ENCODE measurements at places on chromosomes 7 and 10. TPM values are rescaled to one million over a fixed set of nuclear protein-coding genes. Genes with fewer than 3 reads are reported as not detected.
A peak's percentile ranks its signal among the peaks of the same experiment; 100 is the strongest.

DNA sequence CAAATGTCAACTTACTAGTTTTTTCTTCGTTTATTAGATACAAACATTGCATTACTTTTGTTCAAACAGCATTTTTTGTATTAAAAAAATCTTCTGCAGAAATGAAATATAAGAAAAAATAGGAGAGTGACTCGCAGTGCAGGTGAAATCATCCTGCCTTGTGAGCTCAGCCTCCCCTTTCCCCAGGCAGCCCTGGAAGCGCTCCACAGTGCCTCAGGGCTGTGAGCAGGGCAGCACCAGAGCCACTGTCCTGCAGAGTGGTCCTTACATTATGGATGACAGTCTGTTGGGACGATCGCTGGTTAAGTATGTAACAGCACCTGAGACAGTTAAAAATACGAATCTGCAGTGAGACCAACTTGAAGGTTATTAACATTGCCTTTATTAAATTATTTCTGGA lies 695.4 kb upstream of the POM121L12 start:
- H3K4me3 ChIP-seq, result no peak overlapping the region
- no peaks in the 10 kb centered on the region for H3K36me3 ChIP-seq
- H3K4me1 ChIP-seq, result no peaks in the 10 kb centered on the region
- no peak overlapping the region for H3K27ac ChIP-seq
- no peaks in the 10 kb centered on the region for H3K27me3 ChIP-seq

CDK14 gene
- 13.9 TPM for total RNA-seq

MBL2 gene
- not detected for total RNA-seq

GRCh38 chr10:44419790-44420549 lies 35.1 kb upstream of the CXCL12 start:
- no peak overlapping the region for H3K27ac ChIP-seq
- no peaks in the 10 kb centered on the region for H3K27me3 ChIP-seq
- no peaks in the 10 kb centered on the region for H3K4me1 ChIP-seq
- DNase-seq, result peak; percentile 84
- no peak overlapping the region for H3K4me3 ChIP-seq

DNA sequence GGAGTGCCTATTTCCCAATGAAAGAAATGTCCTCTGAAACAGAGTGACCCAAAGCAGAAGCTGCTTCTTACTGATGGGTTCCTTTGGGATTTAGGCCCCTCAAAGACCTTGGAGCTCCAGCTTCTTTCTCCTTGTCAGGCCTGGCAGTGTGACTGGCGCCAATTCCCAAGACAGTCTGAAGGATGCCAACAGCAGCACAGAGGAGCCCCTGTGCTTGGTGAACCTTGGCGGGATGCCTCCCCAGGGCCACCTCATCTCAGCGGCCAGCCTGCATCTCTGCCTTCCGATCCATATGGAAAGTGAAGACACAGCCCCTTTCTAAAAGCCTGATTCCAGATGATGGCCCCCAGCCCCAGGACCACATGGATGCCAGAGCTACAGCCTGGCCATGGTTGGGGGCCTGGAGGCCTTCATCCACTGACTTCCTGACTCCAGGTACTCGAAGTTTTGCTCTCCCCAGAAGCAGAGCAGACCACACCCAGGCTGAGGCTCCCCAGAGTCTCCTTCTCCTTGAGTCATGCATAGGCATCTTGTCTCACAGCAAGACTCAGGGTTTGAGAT lies 45.4 kb downstream of the FBXW4 start:
- no peak for DNase-seq
- H3K36me3 ChIP-seq, result peaks cover 71% of the 10 kb centered on the region
- no peaks in the 10 kb centered on the region for H3K4me1 ChIP-seq
- no peaks in the 10 kb centered on the region for H3K27me3 ChIP-seq
- H3K27ac ChIP-seq, result no peak overlapping the region

SLC16A9 gene
- 0.33 TPM for total RNA-seq

CRYGN gene
- total RNA-seq, result 0.33 TPM

GRCh38 chr10:25813511-25813910 lies 120.5 kb upstream of the MYO3A start:
- DNase-seq, result no peak
- H3K4me3 ChIP-seq, result no peak overlapping the region
- no peaks in the 10 kb centered on the region for H3K36me3 ChIP-seq

CLCN1 gene
- not detected for total RNA-seq

HMX2 gene
- total RNA-seq, result not detected

DNA sequence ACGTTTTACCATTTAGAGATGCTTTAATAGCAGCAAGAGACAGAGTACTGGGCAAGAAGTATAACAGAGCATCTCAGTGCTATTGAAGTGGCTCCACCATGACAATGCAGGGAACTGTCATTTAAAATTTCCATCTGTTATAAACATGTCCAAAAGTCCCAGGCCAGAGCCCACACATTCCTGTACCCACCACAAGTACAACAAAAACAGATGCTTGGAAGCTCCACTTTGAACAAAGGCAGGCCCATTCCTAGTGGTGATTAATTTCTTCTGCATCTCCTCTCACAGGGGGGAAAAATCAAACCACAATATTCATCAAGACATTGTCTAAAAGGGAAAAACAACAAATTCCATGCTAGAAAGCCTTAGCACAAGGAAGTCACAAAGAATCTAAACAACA lies 627.9 kb downstream of the PARD3 start:
- H3K4me1 ChIP-seq, result peaks cover 38% of the 10 kb centered on the region
- H3K27ac ChIP-seq, result no peak overlapping the region
- no peaks in the 10 kb centered on the region for H3K27me3 ChIP-seq
- H3K4me3 ChIP-seq, result no peak overlapping the region

DNA sequence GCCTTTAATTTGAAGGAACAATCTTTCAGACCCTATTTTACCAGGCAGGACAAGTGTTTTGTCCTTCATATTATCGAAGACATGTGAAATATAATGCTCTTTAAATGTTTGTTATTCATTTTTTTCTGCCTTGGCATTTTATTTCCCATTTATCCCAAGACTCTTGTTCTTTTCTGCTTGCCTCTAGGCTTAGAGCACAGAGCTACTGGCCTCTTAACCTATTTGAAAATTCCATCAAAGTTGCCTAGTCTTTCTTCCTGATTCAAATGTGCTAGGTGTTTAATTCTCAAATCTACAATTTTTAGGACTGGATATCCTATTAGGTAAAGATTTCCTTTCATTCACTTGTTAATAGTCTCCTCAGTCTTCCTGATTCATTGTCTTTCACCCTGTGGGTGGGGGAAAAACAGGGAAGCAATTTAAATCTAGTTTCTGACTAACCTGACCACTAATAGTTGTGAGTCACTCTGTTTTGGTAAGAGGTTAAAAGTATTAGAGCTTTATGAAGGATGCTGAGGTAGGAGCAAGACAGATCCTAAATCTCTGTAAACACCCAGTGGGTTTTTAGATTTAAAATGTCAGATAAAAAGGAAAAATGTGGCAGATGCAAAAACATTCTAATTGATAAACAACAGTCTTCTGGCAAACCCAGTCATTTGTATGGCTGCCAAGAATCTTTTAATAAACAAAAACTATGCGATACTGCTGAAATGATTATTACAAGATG lies 1.5 kb downstream of the LIPK start:
- H3K27me3 ChIP-seq, result no peaks in the 10 kb centered on the region
- H3K4me1 ChIP-seq, result no peaks in the 10 kb centered on the region

GRCh38 chr7:39633563-39634477 lies 10.4 kb downstream of the RALA start:
- DNase-seq, result no peak
- H3K4me1 ChIP-seq, result peaks cover 18% of the 10 kb centered on the region
- no peak overlapping the region for H3K4me3 ChIP-seq
- no peak overlapping the region for H3K27ac ChIP-seq

HOXA2 gene
- 3.3 TPM for total RNA-seq

DNA sequence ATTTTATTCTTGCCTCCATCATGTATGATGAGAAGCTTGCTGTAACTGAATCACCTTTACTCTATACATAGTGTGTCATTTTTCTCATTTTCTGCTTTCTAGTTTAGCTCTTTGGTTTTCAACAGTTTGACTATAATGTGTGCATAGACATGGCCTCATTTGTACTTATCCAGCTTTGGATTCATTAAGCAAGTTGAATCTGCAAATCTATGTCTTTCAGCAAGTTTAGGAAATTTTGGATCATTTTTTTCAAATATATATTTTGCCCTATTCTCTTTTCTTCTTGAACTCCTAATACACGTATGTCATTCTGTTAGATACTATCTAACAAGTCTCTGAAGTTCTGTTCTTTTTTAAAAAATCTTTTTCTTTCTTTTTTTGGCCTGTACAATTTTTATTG lies 57.8 kb downstream of the PRLHR start:
- DNase-seq, result no peak
- no peaks in the 10 kb centered on the region for H3K27me3 ChIP-seq

GRCh38 chr10:48639632-48640031 lies 34.8 kb upstream of the ARHGAP22 start:
- H3K4me1 ChIP-seq, result no peaks in the 10 kb centered on the region
- no peaks in the 10 kb centered on the region for H3K27me3 ChIP-seq
- no peak overlapping the region for H3K27ac ChIP-seq
- no peaks in the 10 kb centered on the region for H3K36me3 ChIP-seq
- DNase-seq, result no peak

SLIT1 gene
- total RNA-seq, result 0.13 TPM

GRCh38 chr7:151767557-151767956 lies 109.4 kb downstream of the PRKAG2 start:
- no peaks in the 10 kb centered on the region for H3K36me3 ChIP-seq
- no peak for DNase-seq
- H3K4me3 ChIP-seq, result no peak overlapping the region
- H3K4me1 ChIP-seq, result peaks cover 8% of the 10 kb centered on the region
- no peaks in the 10 kb centered on the region for H3K27me3 ChIP-seq

GRCh38 chr10:124117511-124117785 lies 24.1 kb upstream of the CHST15 start:
- no peak overlapping the region for H3K27ac ChIP-seq
- no peak for DNase-seq
- H3K4me1 ChIP-seq, result peaks cover 16% of the 10 kb centered on the region
- H3K36me3 ChIP-seq, result no peaks in the 10 kb centered on the region

- no peaks in the 10 kb centered on the region for H3K4me1 ChIP-seq
- DNase-seq, result no peak
- H3K27me3 ChIP-seq, result no peaks in the 10 kb centered on the region
- no peaks in the 10 kb centered on the region for H3K36me3 ChIP-seq
- H3K4me3 ChIP-seq, result no peak overlapping the region
Observed at GRCh38 chr7:481219-481930, 38.3 kb downstream of the PDGFA start.

- no peak overlapping the region for H3K27ac ChIP-seq
- peaks cover 11% of the 10 kb centered on the region for H3K27me3 ChIP-seq
- DNase-seq, result no peak
- no peak overlapping the region for H3K4me3 ChIP-seq
- no peaks in the 10 kb centered on the region for H3K4me1 ChIP-seq
Observed at GRCh38 chr7:92432299-92432946, 14.9 kb upstream of the GATAD1 start.

DNA sequence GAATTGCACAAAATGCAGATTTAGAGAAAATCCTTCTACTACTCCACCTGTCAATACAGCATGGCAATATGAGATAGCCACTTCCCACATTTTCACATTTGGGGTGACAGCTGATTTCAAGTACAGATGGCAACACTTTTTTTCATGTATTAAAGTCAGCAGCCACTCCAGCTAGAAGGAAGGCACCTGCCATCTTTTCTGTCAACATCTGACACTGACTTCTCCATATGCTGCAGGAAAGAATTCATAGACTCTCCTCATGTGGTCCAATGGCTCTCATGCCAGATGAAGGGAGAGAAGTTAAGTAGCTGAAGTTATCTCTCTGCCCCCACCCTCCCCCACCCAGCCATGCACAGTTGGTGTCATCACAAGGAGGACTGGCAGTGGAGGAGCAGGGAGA lies 912.0 kb downstream of the SORCS1 start:
- no peaks in the 10 kb centered on the region for H3K27me3 ChIP-seq
- DNase-seq, result no peak
- no peaks in the 10 kb centered on the region for H3K36me3 ChIP-seq
- H3K4me1 ChIP-seq, result no peaks in the 10 kb centered on the region
- H3K27ac ChIP-seq, result no peak overlapping the region
- no peak overlapping the region for H3K4me3 ChIP-seq

GPR26 gene
- not detected for total RNA-seq

PPP1R3C gene
- 46.7 TPM for total RNA-seq

SH2D4B gene
- not detected for total RNA-seq

CXCL12 gene
- 88.8 TPM for total RNA-seq

DNA sequence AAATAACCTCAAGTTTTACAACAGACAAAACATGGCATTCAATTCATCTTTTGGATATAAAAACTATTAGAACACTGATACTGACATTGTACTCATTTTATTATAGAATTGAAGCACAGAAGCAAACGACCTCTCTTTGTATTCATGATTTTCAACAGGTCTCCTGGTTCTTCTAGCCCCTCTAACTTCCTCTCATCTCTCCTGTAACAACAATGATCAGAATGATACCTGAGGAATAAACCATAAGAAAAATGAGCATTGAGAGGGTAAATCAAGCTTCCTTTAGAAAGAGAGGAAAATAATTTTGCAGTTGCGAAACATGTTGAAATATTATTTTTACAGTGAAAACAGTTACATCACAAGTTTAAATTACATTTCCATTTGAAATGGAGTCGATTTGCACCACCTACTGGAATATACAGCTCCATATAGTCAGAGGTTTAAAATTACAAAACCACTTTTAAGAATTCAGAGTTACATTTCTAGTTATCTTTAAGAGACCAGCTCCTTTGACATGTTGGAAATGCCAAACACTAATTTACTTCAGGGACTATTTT lies 17.5 kb upstream of the TEX36 start:
- H3K36me3 ChIP-seq, result no peaks in the 10 kb centered on the region
- H3K4me1 ChIP-seq, result no peaks in the 10 kb centered on the region
- no peak for DNase-seq

DNA sequence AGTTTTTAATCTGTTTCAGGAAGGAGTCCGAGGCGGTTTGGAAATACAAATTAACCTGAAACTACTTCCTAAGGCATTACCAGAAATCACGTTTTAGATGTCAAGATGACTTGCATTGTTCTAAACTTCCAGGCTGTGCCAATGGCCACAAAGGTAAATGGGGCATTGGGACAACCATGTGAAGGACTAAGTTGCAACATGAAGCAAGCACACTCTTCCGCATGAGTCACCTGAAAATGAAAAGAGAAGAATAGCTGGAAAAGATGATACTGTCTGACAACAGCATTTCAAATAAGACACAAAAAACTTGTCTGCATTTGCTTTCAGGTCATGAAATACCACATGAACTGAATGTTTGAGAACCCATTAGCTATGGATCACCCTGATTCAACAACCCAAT lies 262.1 kb downstream of the AHR start:
- no peaks in the 10 kb centered on the region for H3K36me3 ChIP-seq
- peaks cover 18% of the 10 kb centered on the region for H3K4me1 ChIP-seq
- no peak for DNase-seq

Measured in esophagus muscularis mucosa (tissue), 4 donors.